ENCODE measurements at places on chromosomes 12 and 14. TPM values are rescaled to one million over a fixed set of nuclear protein-coding genes. Genes with fewer than 3 reads are reported as not detected.

Gene CYP27B1
- total RNA-seq: 0.42 TPM

Gene ZFHX2
- total RNA-seq: 0.24 TPM

Gene TTC7B
- 3.2 TPM for total RNA-seq

Gene LALBA
- 0.14 TPM for total RNA-seq

Gene TSPAN19
- 0.05 TPM for total RNA-seq

Gene ALDH6A1
- 8.6 TPM for total RNA-seq

Gene FGF23
- total RNA-seq: 0.05 TPM

Gene ADCY6
- 2.6 TPM for total RNA-seq

Gene PMEL
- total RNA-seq: 0.28 TPM

Gene DBX2
- total RNA-seq: under 0.01 TPM

Gene MYF5
- total RNA-seq: not detected

Gene KCNJ8
- 5.2 TPM for total RNA-seq

Gene MGP
- 14.5 TPM for total RNA-seq

Gene TMEM229B
- 13.7 TPM for total RNA-seq

Gene CCDC38
- total RNA-seq: 0.05 TPM

Gene SETD3
- total RNA-seq: 83.6 TPM

Gene SLCO1B1
- not detected for total RNA-seq

Gene PTCSC3
- total RNA-seq: not detected

Gene NAA25
- 11.4 TPM for total RNA-seq

Gene EML5
- total RNA-seq: 1.2 TPM

Gene CFAP54
- 0.28 TPM for total RNA-seq

Gene SPTB
- 1.8 TPM for total RNA-seq

Gene CLEC4D
- total RNA-seq: 0.33 TPM

Gene KRT75
- total RNA-seq: 0.14 TPM

Gene SERPINA12
- total RNA-seq: 0.05 TPM

Gene AMDHD1
- total RNA-seq: 0.52 TPM

Gene SLC38A4
- 1.2 TPM for total RNA-seq

Gene ZDHHC22
- total RNA-seq: not detected

Gene GALNT16
- 0.76 TPM for total RNA-seq

Gene SLC25A21
- total RNA-seq: 0.90 TPM

Gene OAS1
- 55.3 TPM for total RNA-seq

Gene KRT6C
- total RNA-seq: 0.28 TPM

Gene SOX5
- 2.0 TPM for total RNA-seq

Gene RNASE7
- total RNA-seq: 0.47 TPM

Gene P2RX2
- total RNA-seq: 0.66 TPM

Gene ALG10B
- total RNA-seq: 3.7 TPM

Gene ADGRD1
- 0.94 TPM for total RNA-seq

Gene TOMM20L
- not detected for total RNA-seq

Gene RASAL1
- total RNA-seq: 1.7 TPM

Gene CPM
- 2.7 TPM for total RNA-seq
